ENCODE measurements at places on chromosomes 12 and 14.

- DNase-seq: no peak
Observed at GRCh38 chr12:111503116-111503515, 96.0 kb downstream of the ATXN2 start.

GRCh38 chr12:113961921-113962710 is 4.0 kb downstream of the RBM19 start:
- DNase-seq: peak; percentile 10

- DNase-seq: no peak
Observed at GRCh38 chr14:90611936-90612335, 204.3 kb downstream of the TTC7B start.

DNA sequence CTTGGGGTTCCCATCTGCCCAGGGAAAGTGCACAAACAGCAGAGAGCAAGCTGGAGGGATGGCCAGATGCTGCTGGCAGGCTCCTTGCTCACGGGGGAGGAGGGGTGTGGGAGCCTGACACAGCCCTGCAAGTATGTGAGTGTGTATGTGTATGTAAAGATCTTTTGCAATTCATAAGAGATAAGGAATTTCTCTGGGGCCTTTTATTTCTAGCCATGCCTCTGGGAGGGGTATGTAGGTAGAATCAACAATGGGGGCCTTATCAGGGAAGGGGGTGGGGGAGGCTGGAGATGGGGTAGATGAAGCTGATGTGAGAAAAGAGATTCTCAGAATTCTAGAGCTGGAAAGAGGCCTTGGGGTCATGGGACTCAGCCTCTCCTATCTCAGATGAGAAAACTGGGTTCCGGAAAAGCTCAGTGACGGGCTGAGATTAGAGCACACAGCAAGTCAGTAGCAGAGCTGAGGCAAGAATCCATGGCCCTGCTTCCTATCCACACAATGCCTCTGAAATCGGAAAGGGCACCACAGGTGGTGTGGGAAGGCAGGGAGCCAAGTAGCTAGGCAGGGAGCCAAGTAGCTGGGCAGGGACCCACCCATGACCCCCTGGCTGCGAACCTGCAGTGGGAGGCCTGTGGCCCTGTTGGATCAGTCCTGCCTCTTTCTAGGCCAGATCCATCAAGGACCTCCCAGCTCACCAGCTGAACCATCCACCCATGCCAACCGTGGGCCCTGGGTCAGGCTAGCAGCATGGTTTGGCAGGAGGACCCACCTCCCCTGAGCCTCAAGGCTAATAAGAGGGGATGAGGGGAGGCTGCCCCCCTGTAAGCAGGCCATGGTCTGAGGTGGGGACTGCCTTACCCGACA is 54.7 kb downstream of the PLEKHG3 start:
- DNase-seq: peak; percentile 79

DNA sequence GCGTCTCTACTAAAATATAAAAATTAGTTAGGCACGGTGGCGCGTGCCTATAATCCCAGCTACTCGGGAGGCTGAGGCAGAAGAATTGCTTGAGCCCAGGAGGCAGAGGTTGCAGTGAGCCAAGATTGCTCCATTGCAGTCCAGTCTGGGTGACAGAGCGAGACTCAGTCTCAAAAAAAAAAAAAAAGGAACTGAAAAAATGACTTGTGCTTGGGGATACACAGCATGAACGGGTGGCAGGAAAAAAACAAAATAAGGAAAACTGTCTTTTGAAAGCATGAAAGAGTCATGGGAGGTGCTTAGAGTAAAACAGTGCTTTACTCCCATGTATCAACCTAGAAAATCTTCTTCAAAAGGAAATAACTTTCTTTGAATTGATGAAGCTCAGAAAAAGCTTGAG is 80.8 kb downstream of the TMTC1 start:
- DNase-seq: no peak

DNA sequence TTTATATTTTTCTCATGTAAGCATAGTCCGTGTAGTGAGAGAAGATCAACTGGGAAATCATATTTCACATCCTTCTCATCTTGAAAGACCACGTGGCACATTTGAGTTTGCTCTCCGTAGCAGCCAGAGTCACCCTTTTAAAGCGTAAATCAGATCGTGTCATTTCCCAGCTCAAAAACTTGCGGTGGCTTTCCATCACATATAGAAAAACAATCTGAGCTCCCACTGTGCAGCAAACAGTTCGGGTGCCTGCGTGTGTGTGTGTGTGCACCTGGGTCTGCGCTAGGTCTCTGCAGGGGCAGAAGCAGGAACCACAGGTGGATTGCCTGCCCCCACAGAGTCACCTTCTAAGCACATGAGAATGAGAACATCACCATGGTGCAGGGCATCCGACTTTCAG is 338.2 kb downstream of the TRHDE start:
- DNase-seq: no peak

- DNase-seq: no peak
Observed at GRCh38 chr12:27808841-27809240, 28.8 kb upstream of the MANSC4 start.

DNA sequence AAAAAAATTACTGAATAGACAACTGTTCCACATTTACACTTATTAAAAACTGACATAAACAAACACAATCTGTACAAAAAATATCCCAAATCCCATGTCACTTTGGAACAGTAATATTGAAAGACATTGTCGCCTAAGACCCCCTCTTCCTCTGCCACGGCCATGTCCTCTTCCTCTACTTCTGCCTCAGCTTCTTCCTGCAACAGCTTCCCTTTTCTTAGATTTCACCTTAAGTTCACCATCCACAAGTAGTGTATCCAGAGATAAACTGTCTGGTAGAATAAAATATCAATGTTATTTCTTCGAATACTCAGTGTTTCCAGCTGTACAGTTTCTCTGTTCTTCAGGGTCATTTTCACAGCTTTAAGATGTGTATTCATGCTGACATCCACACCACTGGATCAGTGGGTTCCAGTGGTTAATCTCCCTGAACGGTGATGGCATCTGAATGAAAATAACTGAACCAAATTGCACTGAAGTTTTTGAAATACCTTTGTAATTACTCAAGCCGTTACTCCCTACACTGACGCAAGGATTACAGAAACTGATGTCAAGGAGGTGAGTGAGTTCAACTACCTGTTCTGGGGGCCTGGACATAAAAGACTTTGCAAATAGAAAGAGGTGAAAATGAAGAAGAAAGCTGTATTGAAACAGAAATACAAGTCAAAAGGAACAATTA is 208.5 kb downstream of the C12orf50 start:
- DNase-seq: no peak

DNA sequence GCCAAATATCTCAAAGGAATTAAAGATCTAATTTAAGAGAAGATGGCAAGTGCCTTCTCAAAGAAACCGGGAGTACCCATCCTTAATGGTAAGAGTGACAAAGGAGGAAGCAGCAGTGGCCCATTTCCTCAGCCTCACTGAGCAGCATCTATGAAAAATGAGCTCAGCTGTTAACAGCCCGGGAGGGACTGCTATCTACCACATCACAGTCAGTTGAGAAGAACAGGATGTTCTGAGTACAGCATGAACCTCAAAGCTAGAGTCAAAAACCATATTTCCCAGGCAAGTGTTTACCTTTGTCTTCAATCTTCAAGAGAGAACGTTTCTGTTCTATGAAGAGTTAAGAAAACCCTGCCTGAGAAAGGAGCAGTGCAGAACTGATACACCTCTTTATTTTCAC is 115.0 kb downstream of the BTG1 start:
- DNase-seq: peak; percentile 28

DNA sequence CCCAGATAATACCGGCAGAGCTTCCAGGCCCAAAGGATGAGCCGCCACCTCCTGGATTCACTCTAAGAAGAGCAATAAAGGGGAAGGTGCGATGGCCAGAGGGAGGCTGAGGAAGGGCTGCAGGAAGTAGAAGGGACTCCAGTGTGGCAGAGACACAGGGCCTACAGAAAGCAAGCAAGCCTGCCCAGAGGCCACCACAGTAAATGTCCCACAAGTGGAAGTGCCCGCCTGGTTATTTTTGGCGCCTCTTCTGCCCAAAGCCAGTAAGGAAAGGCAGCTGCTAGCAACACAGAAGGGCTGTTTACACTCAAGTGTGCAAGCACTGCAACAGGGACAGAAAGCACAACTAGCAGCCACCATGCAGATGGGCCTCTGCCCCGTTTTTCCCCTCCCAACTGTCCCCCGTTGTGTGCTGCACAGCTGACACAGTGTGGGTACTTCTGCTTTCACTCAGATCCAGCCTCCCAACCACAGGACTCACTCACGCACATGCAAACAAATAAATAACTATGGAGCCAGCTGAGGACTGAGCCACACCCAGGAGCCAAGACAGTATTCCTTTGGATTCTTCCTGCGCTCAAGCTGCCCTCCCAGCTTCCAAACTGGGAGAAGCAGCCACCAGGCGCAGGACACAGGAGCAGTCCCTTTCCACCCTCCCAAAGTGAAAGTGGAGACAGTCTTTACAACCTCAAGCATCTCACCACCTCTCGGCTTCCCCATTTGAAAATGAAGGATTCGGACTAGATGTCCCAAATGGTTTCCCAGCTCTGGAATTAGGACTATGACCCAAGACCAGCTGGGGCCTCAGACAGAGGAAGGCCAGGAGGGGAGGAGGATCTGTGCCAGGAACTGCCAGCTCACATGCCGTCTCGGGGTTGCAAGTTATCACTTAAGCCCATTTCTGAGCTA is 40.0 kb upstream of the PNMA1 start:
- no peak for DNase-seq

DNA sequence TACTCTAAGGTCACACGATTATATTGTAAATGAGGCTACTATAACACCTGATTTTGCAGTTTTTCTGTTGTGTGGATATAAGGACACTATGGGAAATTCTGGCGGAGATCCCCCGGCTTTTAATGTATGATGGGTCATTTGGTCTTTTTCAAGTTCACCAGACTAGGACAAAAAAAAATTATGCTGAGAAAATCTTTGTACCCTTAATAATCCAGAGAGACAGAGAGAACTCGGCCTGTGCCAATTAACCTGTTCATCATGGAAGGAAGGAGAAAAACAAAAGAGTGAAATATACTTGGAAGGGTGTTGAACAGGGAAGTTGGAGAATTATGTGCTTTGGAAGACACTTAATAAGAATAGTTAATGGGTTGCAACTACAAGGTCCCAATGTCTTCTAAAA is 62.2 kb upstream of the KICS2 start:
- no peak for DNase-seq

- DNase-seq: peak; percentile 94
Observed at GRCh38 chr12:80551897-80552296, 107.9 kb downstream of the PTPRQ start.

DNA sequence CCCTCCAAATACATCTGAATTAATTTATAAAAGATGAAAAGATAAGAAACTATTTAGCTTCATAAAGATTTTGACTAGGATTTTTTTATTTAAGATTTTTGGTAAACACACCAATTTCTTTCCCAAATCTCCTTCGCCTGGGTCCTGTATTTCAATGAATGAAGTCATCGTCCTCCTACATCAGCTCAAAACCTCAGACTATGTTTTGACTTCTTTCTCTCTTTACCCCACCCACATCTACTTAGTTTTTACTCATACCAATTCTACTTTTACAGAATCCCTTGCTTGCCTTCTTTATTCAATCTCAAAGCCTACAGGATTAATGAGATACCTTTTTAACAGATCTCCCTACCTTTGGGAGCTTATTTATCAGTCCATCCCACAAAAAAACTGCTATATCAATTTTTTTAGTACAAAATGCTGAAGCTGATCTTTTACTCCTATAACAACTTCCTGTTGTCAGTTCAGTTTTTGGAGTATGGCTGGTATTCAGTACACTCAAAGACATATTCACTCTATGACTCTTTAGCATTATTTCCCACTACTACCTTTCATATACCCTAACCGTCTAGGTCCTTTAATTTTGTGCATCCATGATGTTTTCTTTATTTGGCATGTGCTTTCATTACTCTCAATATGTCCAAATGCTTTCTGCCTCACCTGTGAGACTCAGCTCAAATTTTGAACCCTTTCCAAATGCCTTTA is 18.7 kb upstream of the CCDC91 start:
- DNase-seq: no peak

DNA sequence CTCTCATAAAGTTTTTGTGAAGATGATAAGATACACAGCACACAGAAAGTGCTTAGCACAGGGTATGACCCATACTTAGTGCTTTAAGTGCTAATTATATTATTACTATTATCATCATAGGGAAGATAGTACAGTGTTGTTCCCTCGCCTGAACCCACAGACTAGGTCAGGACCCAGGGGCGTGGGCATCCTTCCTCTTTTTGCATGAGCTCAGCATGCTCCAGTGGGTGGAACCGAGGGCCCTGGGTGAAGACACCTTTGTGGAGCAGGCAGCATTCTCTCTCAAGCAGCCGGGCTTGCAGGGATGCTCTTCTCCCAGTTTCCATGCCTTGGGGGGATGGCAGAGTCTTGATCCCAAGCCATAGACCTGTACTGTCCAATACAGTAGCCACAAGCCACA is 34.8 kb downstream of the CRACR2A start:
- DNase-seq: no peak

DNA sequence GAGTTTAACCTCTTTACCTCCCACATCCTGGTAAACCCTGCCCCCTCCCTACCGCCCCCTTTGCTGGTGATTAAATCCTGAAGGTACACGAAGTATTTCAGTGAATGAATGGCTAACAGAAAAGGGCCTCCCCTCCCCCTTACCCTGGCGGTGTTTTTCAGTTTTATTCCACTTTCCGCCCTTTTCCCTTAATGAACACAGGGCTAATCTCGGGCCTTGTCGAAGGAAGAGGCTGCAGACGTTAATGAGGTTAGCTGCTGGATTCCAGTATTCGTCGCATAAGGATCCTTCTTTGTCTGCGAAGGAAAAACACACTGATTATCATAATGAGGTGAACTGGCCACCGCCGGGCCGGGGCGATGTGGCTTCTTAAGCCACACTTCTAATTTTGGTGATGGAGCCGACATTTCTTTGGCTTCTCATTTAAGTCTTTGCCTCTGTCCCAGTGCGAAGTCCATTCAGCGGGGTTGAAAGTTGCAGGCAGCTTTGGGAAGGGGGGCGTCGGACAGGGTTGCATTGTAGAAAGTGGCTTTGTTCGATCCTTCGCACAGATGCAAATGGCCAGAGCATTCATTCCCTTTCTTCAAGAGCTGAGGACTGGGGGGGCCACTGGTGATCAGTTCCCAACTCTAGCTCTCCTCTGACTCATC is 6.5 kb downstream of the MEG3 start:
- no peak for DNase-seq

DNA sequence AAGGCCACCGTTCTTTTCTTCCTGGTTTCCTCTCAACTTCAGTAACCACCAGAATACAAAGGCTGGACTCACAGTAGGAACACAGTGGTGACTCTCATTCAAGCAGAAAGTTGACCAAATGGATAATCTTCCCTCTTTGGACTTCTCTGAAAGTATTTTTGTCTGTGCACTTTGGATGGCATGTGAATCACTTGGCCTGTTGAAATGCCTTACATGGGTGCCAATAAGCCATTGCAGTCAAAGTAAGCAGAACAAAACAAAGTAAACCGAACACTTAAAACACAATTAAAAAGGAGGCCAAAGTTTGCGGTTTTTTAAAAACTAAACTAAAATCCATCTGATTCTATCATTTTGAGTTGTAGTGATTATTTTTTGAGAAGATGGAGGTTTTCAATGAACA is 370.1 kb upstream of the DDHD1 start:
- no peak for DNase-seq

GRCh38 chr14:85254711-85255110 is 275.2 kb upstream of the FLRT2 start:
- no peak for DNase-seq

- peak; percentile 81 for DNase-seq
Observed at GRCh38 chr12:116346741-116347140, 69.2 kb upstream of the MED13L start.
